ENCODE measurements at places on chromosomes 2 and 18.

DNA sequence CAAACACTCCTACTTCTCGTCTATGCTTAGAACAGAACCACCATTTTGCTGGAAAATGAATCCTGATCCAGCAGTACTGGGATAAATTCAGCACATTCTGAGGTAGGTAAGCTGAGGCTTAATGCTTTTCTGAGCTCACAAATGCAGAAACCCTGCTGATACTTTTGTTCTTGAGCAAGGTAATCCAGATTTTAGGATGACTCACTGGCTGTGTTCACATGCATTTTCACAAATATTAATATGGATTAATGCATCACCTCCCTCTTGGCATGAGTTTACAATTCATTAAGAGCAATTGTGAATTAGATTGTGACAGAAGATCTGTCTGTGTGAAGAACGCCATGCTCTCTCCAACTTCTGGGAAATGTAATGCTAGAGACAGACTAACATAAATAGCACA, 42.2 kb downstream of the RAD51AP2 start:
- no peaks in the 10 kb centered on the region for H3K4me1 ChIP-seq
- DNase-seq, result peak; percentile 20
- no peak overlapping the region for H3K4me3 ChIP-seq
- no peaks in the 10 kb centered on the region for H3K36me3 ChIP-seq
- H3K27ac ChIP-seq, result no peak overlapping the region

GRCh38 chr2:204104811-204105210, 168.2 kb downstream of the ICOS start:
- no peaks in the 10 kb centered on the region for H3K36me3 ChIP-seq
- no peaks in the 10 kb centered on the region for H3K4me1 ChIP-seq
- H3K27ac ChIP-seq, result no peak overlapping the region
- H3K4me3 ChIP-seq, result no peak overlapping the region

DNA sequence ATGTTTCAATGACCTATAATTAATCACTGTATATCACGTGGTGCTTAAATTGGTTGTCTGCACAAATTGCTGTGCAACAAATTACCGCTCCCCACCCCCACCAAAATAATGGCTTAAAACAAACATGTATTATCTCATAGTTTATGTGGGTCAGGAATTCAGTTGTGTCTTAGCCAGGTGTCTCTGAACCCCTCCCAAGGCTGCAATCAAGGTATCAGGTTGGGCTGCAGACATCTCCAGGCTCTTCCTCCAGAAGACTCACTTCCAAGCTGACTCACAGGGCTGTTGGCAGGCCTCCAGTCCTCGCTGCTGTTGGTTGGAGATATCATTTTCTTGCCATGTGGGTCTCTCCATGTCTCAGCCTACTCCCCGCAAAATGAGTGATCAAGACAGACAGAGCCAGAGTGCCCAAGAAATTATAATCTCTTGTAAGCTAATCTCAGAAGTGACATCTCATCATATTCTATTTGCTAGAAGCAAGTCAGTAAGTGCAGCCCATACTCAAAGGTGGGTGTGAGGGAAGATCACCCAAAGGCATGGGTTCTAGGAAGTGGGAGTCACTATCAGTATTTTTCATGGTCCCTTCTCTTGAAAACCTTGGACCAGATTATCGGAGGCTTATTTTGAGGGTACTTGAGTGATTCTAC, 38.4 kb downstream of the SPC25 start:
- H3K4me3 ChIP-seq, result no peak overlapping the region
- H3K4me1 ChIP-seq, result no peaks in the 10 kb centered on the region
- no peak overlapping the region for H3K27ac ChIP-seq
- no peaks in the 10 kb centered on the region for H3K36me3 ChIP-seq

- H3K4me3 ChIP-seq, result no peak overlapping the region
- H3K4me1 ChIP-seq, result no peaks in the 10 kb centered on the region
- no peaks in the 10 kb centered on the region for H3K36me3 ChIP-seq
- H3K27ac ChIP-seq, result no peak overlapping the region
- H3K27me3 ChIP-seq, result no peaks in the 10 kb centered on the region
Observed at GRCh38 chr18:6959110-6959509, 158.5 kb downstream of the LAMA1 start.

DNA sequence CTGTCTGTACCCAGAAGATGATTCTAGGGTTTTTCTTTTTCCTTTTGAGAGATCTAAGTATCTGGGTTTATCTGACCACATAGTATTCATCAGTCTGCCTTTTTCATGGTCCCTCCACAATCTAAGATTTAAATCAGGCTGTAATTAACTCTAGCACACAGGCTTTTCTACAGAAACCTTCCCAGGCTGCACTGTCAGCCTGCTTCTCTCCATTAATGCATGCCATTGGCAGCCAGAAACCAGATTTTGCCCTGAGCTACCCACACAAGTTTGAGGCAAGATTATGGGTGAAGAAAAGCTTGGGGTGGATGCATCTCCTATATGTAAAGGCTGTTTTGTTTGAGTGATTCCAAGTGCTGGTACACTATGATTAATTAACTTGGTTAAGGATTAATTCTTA, 45.7 kb upstream of the EML4 start:
- H3K27ac ChIP-seq, result no peak overlapping the region
- H3K4me1 ChIP-seq, result peaks cover 18% of the 10 kb centered on the region
- no peak for DNase-seq
- no peaks in the 10 kb centered on the region for H3K27me3 ChIP-seq

DNA sequence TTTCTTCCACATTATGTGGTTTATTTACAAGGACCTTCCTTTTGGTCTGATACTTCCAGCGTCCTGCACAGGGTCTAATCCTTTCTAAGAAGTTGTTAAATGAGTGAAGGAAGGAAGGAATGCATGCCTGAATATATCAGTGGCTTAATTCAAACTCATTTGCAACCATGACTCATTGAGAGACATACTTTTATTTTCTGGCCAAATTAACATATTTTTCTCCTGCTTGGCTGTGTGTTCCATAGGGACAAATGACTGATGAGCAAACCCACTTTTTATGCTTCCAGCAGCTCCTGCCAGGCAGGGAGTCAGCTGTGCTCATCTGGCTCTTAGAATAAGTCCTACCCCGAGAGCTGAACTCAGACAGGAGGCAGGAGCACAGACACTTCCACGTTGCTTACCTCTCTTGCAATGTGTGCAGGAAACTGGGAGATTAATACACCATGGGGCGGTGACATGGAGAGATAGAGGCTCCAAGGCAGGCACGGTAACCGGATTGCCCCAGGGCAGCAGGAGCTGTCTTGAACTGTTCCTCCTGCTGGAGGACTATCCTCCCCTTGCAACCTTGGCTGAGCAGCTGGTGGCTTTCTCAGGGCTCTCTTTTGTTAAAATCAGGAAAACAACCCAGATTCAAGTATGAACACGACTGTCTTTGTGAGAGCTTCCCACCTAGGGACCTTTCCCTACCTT, 667.5 kb upstream of the HS6ST1 start:
- no peaks in the 10 kb centered on the region for H3K36me3 ChIP-seq
- H3K4me3 ChIP-seq, result no peak overlapping the region
- no peaks in the 10 kb centered on the region for H3K4me1 ChIP-seq

DNA sequence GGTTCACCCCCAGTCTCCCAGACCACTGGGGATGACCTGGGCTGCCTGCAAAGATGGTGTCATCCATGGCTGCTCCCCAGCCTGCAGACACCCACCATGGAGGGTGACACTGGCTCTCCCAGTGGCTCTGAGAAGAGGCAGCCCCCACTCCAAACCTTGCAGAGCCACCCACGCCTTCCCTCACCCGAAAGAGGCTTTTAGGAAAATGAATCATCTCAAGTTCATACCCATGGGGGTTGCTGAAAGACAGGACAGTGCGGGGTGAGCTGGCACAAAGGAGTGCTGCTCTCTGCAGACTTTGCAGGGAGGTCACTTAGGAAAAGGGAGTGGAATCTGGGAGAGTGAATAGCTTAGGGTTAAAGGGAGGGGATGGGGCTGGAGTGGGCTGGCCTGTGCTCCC, 36.4 kb downstream of the MPHOSPH10 start:
- peaks cover 2% of the 10 kb centered on the region for H3K27me3 ChIP-seq
- no peaks in the 10 kb centered on the region for H3K36me3 ChIP-seq
- DNase-seq, result no peak
- no peak overlapping the region for H3K4me3 ChIP-seq

GRCh38 chr2:60070736-60071489, 482.5 kb downstream of the BCL11A start:
- DNase-seq, result no peak
- no peaks in the 10 kb centered on the region for H3K4me1 ChIP-seq
- H3K27ac ChIP-seq, result no peak overlapping the region

DNA sequence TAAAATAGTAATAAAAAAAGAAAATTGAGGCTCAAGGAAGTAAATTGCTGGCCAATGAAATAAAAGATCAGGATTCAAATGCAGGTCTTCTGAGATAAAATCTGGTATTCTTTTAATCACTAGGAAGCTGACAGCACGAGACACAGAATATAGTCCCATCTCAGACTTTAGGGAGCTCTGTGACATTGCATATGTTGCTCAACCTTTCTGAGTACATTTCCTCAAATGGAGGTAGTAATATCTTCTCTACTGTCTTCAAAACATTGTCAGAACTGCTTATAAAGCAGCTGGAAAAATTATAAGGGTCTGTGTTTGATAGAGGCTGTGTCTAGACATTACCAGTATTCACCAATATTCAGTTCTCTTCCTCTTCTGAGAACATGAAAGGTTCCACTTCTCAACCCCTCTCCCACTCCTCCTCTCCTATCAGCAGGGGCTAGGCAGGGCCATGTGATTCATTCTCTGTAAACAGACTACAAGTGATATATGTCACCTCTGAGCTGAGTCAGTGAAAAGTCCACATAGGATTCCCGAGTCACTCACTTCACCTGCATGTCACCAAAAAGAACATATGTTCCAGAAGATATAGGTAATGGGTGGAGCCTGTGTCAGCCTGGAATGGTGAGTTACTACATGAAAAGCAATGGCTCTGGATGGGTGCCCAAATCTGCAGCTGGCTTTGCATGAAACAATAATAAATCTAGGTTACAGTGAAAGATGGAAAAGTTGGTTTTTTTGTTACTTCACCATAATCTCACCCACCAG, 7.1 kb downstream of the KCNE4 start:
- H3K4me1 ChIP-seq, result peaks cover 11% of the 10 kb centered on the region
- no peak overlapping the region for H3K4me3 ChIP-seq
- H3K27ac ChIP-seq, result no peak overlapping the region
- no peaks in the 10 kb centered on the region for H3K36me3 ChIP-seq
- DNase-seq, result peak; percentile 66
- H3K27me3 ChIP-seq, result no peaks in the 10 kb centered on the region

DNA sequence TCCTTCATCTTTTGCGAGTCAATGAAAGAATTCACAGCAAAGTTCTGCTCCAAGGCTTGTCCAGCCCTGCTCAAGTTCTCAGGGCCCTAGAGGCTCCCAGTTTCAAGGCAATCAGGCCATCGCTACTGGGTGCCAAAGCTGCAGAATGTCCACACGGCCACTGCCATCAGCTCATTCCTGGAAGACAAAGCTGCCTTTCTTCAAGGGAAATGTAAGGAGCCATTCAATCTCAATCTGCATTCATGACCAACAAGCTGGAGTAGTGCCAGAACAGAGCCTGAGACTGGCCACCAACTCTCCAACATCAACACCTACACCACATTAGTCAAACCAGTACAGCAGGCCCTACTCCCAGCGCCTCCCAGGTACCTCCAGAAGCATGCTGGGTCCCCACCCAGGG, 202.2 kb downstream of the TCF4 start:
- no peak overlapping the region for H3K27ac ChIP-seq
- H3K4me1 ChIP-seq, result no peaks in the 10 kb centered on the region
- no peaks in the 10 kb centered on the region for H3K27me3 ChIP-seq
- no peak overlapping the region for H3K4me3 ChIP-seq
- no peaks in the 10 kb centered on the region for H3K36me3 ChIP-seq
- DNase-seq, result no peak

DNA sequence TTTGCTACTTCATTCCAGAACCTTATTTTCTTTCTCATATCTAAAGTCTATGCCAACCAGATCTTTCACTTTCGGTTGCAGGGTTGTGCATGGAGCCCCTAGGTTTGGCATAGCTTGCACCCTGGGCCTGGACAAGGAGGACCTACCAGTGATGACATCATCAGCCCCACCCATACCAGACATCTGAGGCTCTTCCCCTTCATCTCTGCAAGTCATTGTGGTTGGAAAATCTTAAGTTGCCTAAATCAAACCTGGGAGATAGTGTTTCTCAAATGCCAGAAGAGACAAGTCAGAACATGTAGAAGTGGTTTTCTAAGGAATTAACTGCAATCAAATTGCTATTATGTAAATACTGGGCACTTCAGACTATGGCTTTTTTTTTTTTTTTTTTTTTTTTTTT, 363.3 kb downstream of the ZNF516 start:
- H3K27ac ChIP-seq, result no peak overlapping the region
- H3K4me1 ChIP-seq, result no peaks in the 10 kb centered on the region
- H3K36me3 ChIP-seq, result no peaks in the 10 kb centered on the region
- no peak for DNase-seq
- H3K27me3 ChIP-seq, result no peaks in the 10 kb centered on the region

DNA sequence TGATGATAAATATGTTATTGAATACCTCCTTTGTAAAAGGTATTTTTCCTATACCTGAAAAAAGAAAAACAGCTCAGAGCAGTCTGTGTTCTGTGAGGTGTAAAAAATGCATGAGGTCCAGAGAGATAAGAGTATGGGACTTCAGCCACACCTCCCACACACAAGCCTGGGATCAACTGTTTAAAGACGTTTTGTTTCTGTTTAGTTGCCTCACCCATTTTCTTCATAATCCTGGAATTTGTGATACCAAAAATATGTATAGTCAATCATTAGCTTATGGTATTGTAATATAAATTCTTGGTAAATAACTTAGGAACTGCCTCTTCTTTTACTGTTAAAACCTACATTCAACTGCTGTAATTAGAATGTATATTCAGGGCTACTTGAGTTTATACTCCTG, 1322.9 kb upstream of the TMEFF2 start:
- no peak overlapping the region for H3K4me3 ChIP-seq
- no peaks in the 10 kb centered on the region for H3K27me3 ChIP-seq
- no peaks in the 10 kb centered on the region for H3K4me1 ChIP-seq
- peak; percentile 76 for DNase-seq

GRCh38 chr18:45102863-45103262, 422.2 kb downstream of the SETBP1 start:
- no peak overlapping the region for H3K4me3 ChIP-seq
- no peak for DNase-seq
- no peak overlapping the region for H3K27ac ChIP-seq
- H3K4me1 ChIP-seq, result peaks cover 2% of the 10 kb centered on the region
- no peaks in the 10 kb centered on the region for H3K36me3 ChIP-seq

- no peaks in the 10 kb centered on the region for H3K4me1 ChIP-seq
- H3K4me3 ChIP-seq, result no peak overlapping the region
- no peaks in the 10 kb centered on the region for H3K36me3 ChIP-seq
- no peak for DNase-seq
- H3K27ac ChIP-seq, result no peak overlapping the region
Observed at GRCh38 chr2:8701681-8702379, 20.0 kb downstream of the ID2 start.

- H3K27me3 ChIP-seq, result no peaks in the 10 kb centered on the region
- no peak for DNase-seq
- no peaks in the 10 kb centered on the region for H3K36me3 ChIP-seq
- H3K27ac ChIP-seq, result no peak overlapping the region
Observed at GRCh38 chr2:124001696-124002430, 23.2 kb upstream of the CNTNAP5 start.

- no peak for DNase-seq
- H3K4me3 ChIP-seq, result no peak overlapping the region
- H3K27ac ChIP-seq, result no peak overlapping the region
- no peaks in the 10 kb centered on the region for H3K4me1 ChIP-seq
Observed at GRCh38 chr2:44826601-44827000, 114.9 kb upstream of the SIX3 start.
